Endothelial cell of coronary artery (primary cell): ENCODE measurements at places on chromosomes 13 and 19. TPM values are rescaled to one million over a fixed set of nuclear protein-coding genes. Genes with fewer than 3 reads are reported as not detected.

The LILRB4 gene
- total RNA-seq: not detected in 2 replicates

The CAMSAP3 gene
- under 0.01 and 0.09 TPM in 2 replicates for total RNA-seq

The ATP8A2 gene
- total RNA-seq: under 0.01 TPM in 2 replicates

The FARP1 gene
- 17.5 and 25.8 TPM in 2 replicates for total RNA-seq

The PDCD5 gene
- 127 and 142 TPM in 2 replicates for total RNA-seq

The KLK7 gene
- total RNA-seq: not detected in 2 replicates

The ATP1A3 gene
- total RNA-seq: under 0.01 TPM in 1 of 2 replicates, not detected in the other

The CEACAM20 gene
- total RNA-seq: 0.09 TPM in 1 of 2 replicates, not detected in the other

The OR4F17 gene
- total RNA-seq: 0.09 TPM in 1 of 2 replicates, not detected in the other

The KLK2 gene
- not detected in 2 replicates for total RNA-seq

The ZNF708 gene
- 5.6 and 6.0 TPM in 2 replicates for total RNA-seq

The GNG7 gene
- 0.18 and 0.28 TPM in 2 replicates for total RNA-seq

The KIR2DL3 gene
- not detected in 2 replicates for total RNA-seq

The PLK5 gene
- total RNA-seq: not detected in 2 replicates

The LGALS14 gene
- not detected in 2 replicates for total RNA-seq

The LRRC4B gene
- total RNA-seq: 0.09 and 0.63 TPM in 2 replicates

The ZFP14 gene
- total RNA-seq: 2.8 and 3.8 TPM in 2 replicates

The OVOL3 gene
- total RNA-seq: not detected in 2 replicates

The PPP2R1A gene
- total RNA-seq: 105 and 119 TPM in 2 replicates

The ZNF66 gene
- total RNA-seq: 1.2 and 2.5 TPM in 2 replicates

The QPCTL gene
- total RNA-seq: 7.8 and 9.0 TPM in 2 replicates

The CCDC169 gene
- 2.4 and 3.9 TPM in 2 replicates for total RNA-seq

The RAB4B gene
- total RNA-seq: 5.6 and 7.7 TPM in 2 replicates

The SCEL gene
- total RNA-seq: not detected in 2 replicates

The SMIM44 gene
- total RNA-seq: not detected in 2 replicates

The SPRY2 gene
- total RNA-seq: 16.2 and 19.1 TPM in 2 replicates

The SELENOV gene
- total RNA-seq: not detected in 2 replicates

The ZNF823 gene
- total RNA-seq: 5.5 TPM in 2 replicates

The EMP3 gene
- total RNA-seq: 84.4 and 92.3 TPM in 2 replicates

The ZNF329 gene
- 8.6 and 10.1 TPM in 2 replicates for total RNA-seq

The DBP gene
- total RNA-seq: 0.81 and 1.6 TPM in 2 replicates

The SPACA4 gene
- total RNA-seq: not detected in 2 replicates

The NCR1 gene
- not detected in 2 replicates for total RNA-seq

The C19orf38 gene
- 0.28 TPM in 1 of 2 replicates, not detected in the other for total RNA-seq

The KRTDAP gene
- not detected in 2 replicates for total RNA-seq

The VSTM1 gene
- not detected in 2 replicates for total RNA-seq

The ZNF358 gene
- total RNA-seq: 10.2 and 14.2 TPM in 2 replicates

The C19orf18 gene
- total RNA-seq: 0.09 and 0.18 TPM in 2 replicates

The RASAL3 gene
- 2.8 and 4.7 TPM in 2 replicates for total RNA-seq

The ATP8B3 gene
- total RNA-seq: 1.2 and 1.8 TPM in 2 replicates
